ENCODE measurements at places on chromosomes 2 and 18.

GRCh38 chr2:125405816-125406215, 1250.1 kb upstream of the GYPC start:
- DNase-seq = no peak

DNA sequence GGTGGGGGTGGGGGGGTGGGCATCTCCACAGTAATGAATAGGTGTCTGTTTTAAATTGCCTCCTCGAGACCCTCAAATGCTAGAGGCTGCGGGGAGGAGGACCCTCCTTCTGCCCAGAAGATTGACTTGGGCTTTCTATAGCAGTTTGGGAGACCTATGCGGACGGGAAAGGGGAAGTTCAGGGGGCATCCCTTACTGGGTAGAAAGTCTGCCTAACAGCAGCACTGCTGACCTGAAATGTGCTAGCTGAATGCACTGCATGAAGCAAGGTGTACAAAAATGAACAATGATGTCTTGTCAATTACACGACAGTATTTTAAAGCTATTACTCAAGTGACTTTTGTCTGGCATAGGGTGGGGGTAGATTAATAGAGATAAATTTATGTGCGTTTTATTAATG, 2.5 kb downstream of the DCC start:
- DNase-seq = no peak

GRCh38 chr2:98822301-98823164, 91.6 kb upstream of the MGAT4A start:
- DNase-seq = peak; percentile 44

DNA sequence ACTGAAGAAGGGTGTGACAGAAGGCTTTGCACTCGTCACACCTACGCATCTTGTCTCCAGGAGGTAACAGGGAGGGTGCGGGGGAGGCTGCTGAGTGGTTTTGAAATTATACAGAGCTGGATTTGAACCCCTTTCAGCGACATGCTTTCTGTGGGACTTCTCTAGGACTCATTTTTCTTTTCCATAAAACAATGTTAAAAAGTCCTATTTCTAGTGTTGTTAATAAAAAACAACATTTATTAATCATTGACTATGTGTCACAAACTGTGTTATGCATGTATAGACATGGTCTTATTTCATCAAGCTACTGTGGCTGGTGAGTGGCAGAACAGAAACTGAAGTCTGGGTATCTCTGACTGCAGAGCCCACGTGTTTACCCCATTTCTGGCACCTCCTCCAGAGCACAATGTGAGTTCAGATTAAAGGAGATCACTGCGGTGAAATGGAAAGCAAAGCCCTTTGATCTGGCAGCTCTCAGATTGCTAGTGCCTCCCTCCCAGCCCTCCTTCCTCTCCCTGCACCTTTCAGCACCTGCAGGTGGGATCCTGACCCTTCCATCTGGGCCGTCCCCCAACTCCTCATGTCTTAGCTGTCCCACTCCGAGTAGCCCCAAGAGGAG, 315.5 kb upstream of the MYT1L start:
- peak; percentile 23 for DNase-seq

- DNase-seq = no peak
Measured at GRCh38 chr2:10610213-10610910, 79.4 kb downstream of the NOL10 start.

GRCh38 chr2:75025216-75025615, 66.8 kb downstream of the POLE4 start:
- no peak for DNase-seq

DNA sequence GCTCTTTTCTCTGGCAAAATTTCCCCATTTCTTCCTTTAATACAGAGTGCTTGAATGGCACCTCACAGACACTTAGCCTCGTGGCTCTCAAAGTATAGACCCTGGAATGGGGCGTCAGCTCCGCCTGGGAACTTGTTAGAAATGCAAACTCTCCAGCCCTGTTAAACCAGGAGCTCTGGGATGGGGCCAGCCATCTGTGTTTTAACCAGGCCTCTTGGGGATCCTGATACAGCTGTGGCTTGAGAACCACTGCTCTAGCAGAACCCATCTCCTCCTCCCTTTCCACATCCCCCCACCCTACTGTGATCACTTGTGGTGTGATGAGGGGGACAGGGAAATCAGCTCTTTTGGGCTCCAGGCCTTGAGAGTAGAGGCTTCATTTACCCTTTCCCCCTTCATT, 15.9 kb downstream of the LTBP1 start:
- DNase-seq = no peak

Measured in activated CD4-positive, alpha-beta T cell treated with anti-CD3 and anti-CD28 coated beads for 24 hours (primary cell).